ENCODE measurements at places on chromosomes 2 and 18.

GRCh38 chr2:62084801-62085200 is 111.1 kb upstream of the B3GNT2 start:
- H3K36me3 ChIP-seq: no peaks in the 10 kb centered on the region
- H3K4me1 ChIP-seq: peaks cover 15% of the 10 kb centered on the region
- H3K4me3 ChIP-seq: no peak overlapping the region
- H3K27ac ChIP-seq: no peak overlapping the region
- no peak for DNase-seq

- peaks cover 1% of the 10 kb centered on the region for H3K4me1 ChIP-seq
- H3K27me3 ChIP-seq: no peaks in the 10 kb centered on the region
- H3K4me3 ChIP-seq: no peak overlapping the region
- peak overlapping the region; percentile 43 for H3K27ac ChIP-seq
- DNase-seq: no peak
Observed at GRCh38 chr2:113762377-113763118, 6.1 kb upstream of the SLC35F5 start.

DNA sequence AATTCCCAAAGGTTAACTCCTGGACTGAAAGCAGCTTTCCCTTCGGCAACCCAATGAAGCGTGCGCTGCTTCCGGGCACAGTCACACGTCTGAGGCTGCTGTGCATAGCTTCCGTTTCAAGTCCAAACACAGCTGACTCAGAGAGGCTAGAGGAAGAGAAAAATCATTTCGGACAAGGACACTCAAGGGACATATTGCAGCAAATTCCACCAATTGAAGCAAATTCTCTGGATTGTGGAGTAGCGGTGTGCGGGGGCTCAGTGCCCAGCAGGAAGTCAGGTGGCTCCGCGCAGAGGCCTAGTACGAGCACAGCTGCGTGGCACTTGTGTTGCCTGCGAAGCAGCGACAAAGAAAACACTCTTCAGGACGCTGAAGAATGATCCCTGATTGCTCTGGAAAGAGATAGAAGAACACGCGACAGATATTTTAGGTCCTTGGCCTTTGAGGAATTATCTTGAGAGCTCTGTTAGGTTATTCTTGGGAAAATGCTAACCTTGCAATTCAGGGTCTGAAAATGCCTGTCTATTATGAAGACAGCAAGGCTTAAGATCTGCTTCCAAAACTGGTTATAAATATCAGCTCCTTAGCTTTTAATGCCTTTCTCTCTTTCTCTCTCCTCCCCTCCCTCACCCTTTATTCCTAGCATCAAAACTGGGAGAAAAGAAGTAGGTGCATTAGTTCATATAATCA is 352.6 kb upstream of the DLGAP1 start:
- H3K27ac ChIP-seq: peak overlapping the region; percentile 91
- DNase-seq: no peak
- no peaks in the 10 kb centered on the region for H3K27me3 ChIP-seq
- peak overlapping the region; percentile 55 for H3K4me3 ChIP-seq
- no peaks in the 10 kb centered on the region for H3K36me3 ChIP-seq

DNA sequence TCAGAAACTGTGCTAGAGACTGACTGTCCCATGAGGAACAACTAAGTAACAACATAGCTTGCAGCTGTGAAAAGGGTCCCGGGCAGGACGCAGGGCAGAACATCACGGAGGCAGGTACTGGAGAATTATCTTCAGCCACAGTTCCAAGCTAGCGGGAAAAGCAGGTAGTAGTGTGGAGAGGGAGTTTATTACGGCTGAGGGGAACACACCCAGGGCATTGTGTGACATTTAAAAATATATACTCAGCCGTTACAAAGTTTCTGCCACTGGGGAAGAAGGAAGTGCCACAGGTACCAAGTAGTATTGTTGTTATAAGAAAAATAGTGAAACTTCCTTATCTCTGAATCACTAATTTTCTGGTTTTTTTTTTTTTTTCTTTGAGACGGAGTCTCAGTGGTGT is 179.6 kb downstream of the LAMA1 start:
- H3K36me3 ChIP-seq: no peaks in the 10 kb centered on the region
- no peak overlapping the region for H3K27ac ChIP-seq
- H3K27me3 ChIP-seq: no peaks in the 10 kb centered on the region

- no peaks in the 10 kb centered on the region for H3K27me3 ChIP-seq
- no peak overlapping the region for H3K27ac ChIP-seq
- no peaks in the 10 kb centered on the region for H3K4me1 ChIP-seq
- H3K4me3 ChIP-seq: no peak overlapping the region
Observed at GRCh38 chr2:88131201-88131998, 3.5 kb upstream of the FABP1 start.

DNA sequence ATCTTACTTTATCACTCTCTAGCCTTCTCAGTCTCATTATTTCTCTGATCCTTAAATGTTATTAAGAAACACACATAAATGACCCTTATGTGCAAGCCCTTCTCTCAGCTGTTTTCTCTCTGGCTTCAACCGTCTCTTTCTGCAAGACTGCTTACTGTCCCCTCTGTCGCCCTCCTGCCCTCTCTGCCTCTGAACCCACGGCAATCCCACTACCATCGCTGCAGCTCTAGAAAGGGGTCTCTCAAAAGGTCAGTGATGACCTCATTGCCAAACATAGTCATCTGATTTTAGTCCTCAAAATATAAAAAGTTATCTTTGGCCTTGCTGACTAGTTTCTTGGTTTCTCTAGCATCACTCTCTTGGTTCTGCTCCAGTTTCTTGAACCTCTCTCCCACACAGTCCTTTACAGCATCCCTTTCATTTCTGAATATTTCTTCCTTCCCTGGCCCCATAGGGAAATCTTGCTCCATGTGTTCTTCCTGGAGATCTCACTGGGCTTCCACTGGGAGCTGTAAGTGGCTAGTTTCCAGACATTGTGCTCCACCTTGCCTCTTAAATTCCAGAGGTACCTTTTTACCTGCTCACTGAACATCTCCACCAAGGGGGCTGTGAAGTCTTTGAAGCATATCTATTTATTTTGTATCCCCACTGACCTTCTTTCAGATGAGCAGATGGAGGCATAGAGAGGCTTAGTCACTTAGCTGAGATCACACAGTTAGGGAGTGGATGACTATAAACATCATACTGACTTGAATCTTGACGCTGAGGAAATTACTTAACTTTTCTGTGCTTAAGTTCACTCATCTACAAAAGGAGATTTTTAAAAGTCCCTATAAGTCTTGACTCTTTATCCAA is 96.2 kb downstream of the PDE1A start:
- H3K4me1 ChIP-seq: peaks cover 7% of the 10 kb centered on the region
- no peak overlapping the region for H3K4me3 ChIP-seq
- no peaks in the 10 kb centered on the region for H3K27me3 ChIP-seq
- DNase-seq: no peak

DNA sequence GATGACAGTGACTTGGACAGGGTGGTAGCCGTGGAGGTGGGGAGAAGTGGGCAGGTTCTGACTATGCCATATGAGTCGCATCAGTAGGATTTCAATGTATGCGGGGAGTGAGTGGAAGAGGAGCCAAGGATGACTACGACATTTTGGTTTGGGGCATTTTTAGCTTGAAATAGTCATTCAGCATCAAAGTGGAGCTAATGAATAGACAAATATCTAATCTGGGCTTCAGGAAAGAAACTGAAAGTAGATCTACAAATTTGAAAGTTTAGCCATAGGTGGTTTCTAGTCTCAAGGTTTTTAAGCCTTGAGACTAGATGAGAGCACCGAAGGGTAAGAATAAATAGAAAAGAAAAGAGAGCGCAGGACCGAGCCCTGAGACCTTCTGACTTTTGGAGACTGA is 58.3 kb downstream of the FEZ2 start:
- no peak for DNase-seq
- no peak overlapping the region for H3K4me3 ChIP-seq
- no peaks in the 10 kb centered on the region for H3K4me1 ChIP-seq

GRCh38 chr2:150643114-150643725 is 155.8 kb upstream of the RND3 start:
- peaks cover 28% of the 10 kb centered on the region for H3K4me1 ChIP-seq
- no peak for DNase-seq
- no peaks in the 10 kb centered on the region for H3K36me3 ChIP-seq
- no peak overlapping the region for H3K27ac ChIP-seq
- no peak overlapping the region for H3K4me3 ChIP-seq

GRCh38 chr2:122193622-122194021 is 438.2 kb downstream of the TSN start:
- no peaks in the 10 kb centered on the region for H3K36me3 ChIP-seq
- no peak for DNase-seq
- H3K27me3 ChIP-seq: no peaks in the 10 kb centered on the region
- H3K27ac ChIP-seq: no peak overlapping the region
- H3K4me3 ChIP-seq: no peak overlapping the region

DNA sequence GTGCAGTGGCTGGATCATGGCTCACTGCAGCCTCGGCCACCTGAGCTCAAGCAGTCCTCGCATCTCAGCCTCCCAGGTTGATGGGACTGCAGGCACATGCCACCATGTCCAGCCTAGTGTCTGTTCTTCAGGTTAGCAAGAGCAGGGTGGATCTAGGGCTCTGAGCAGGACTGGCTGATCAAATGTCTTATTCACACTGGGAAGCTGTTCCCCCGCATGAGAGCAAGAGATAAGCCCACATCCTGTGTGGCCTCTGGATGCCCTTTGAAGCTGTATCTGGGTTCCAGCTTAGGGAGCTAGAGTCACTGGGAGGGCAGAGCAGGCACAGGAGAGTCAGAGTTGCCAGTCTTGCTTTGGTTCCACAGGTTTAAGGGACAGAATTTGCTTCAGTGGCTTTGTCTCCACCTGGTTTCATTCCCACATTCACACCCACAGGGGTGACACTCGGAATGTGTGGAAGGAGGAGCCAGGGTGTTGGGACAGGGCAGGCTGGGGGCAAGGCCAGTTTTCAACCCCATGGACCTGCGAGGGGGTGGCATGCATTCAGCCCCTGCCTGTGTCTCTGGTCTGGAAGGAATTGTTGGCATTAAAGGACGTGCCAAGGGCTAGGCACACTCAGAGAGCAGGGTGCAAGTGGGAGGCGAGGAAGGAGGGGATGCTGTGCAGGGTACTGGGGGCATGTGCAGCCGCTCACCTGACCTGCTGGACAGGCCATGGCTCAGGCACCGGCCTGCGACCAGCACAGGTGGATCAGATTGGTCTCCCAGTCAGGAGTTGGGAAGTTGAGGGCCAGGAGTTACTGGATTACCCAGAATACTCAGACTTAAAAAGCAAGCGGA is 24.5 kb downstream of the PTPN18 start:
- no peak for DNase-seq
- no peaks in the 10 kb centered on the region for H3K4me1 ChIP-seq
- H3K27ac ChIP-seq: no peak overlapping the region

- H3K4me1 ChIP-seq: peaks cover 39% of the 10 kb centered on the region
- no peaks in the 10 kb centered on the region for H3K27me3 ChIP-seq
- DNase-seq: no peak
- H3K4me3 ChIP-seq: peak overlapping the region; percentile 95
- peak overlapping the region; percentile 89 for H3K27ac ChIP-seq
Observed at GRCh38 chr2:96264656-96265348, 995 bp downstream of the TMEM127 start.

DNA sequence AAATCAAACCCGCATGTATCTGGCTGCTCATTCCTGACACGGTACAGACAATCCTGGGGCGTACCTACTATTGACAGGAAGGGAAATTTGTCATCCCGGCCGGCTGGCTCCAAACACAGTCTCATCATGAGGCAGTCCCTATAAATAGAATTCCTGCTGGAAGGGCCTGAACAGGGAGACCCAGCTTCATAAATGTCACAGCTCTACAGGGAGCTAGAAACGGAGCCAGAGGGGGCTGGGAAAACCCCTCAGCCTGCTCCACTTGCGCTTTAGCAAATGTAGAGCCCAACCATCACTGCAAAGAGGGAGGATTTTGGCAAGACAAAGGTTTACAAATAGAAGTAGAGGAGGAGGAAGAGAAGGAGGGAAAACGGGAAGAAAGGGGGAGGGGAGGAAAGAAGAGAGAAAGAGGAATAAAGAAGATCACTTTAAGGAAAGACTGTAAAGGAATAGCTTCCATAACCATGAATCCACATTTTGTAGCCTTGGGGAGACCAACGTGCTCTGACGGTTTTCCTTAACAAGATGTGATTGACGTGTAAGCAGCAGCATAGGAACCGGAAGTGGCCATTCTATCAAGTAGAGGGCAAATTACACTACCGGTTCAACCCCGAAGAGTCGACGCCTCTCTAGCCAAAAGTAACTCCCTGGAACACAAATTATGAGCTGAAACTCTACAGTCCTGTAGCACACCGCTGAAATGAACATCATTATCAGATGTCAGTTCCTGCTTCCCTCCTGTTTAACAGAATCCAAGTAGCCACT is 56.8 kb upstream of the TTN start:
- H3K27ac ChIP-seq: peak overlapping the region; percentile 87
- no peaks in the 10 kb centered on the region for H3K36me3 ChIP-seq
- no peaks in the 10 kb centered on the region for H3K27me3 ChIP-seq
- H3K4me1 ChIP-seq: peaks cover 69% of the 10 kb centered on the region
- DNase-seq: peak; percentile 18
- peak overlapping the region; percentile 47 for H3K4me3 ChIP-seq

GRCh38 chr2:71455741-71456569 is 2.6 kb downstream of the DYSF start:
- no peaks in the 10 kb centered on the region for H3K27me3 ChIP-seq
- peaks cover 22% of the 10 kb centered on the region for H3K4me1 ChIP-seq
- DNase-seq: no peak
- no peak overlapping the region for H3K4me3 ChIP-seq
- H3K36me3 ChIP-seq: no peaks in the 10 kb centered on the region

GRCh38 chr2:156841321-156841720 is 405.1 kb downstream of the GPD2 start:
- no peak overlapping the region for H3K27ac ChIP-seq
- H3K4me3 ChIP-seq: no peak overlapping the region
- H3K27me3 ChIP-seq: no peaks in the 10 kb centered on the region
- H3K36me3 ChIP-seq: no peaks in the 10 kb centered on the region

DNA sequence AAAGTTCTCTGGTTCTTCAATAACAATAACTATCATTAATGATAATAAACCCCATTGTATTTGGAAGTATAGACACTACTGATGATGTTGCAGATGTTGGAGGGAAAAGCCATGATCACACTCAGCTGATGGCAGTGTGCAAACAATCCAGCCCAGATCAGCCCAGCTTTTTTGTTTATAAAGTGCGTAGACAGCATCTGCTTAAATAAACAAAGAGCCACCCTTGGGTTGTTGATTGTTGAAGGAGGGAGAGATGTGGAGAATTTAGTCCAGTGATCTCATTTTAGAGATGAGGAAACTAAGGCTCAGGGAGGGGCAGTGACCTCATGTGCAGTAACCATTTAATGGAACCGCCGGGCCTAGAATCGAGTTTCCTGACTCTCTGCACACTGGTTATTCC is 56.0 kb upstream of the MEX3C start:
- H3K4me3 ChIP-seq: no peak overlapping the region
- H3K27ac ChIP-seq: no peak overlapping the region
- no peaks in the 10 kb centered on the region for H3K4me1 ChIP-seq
- no peaks in the 10 kb centered on the region for H3K36me3 ChIP-seq
- DNase-seq: no peak
- no peaks in the 10 kb centered on the region for H3K27me3 ChIP-seq

GRCh38 chr2:12949406-12949805 is 232.7 kb downstream of the TRIB2 start:
- H3K4me1 ChIP-seq: no peaks in the 10 kb centered on the region
- H3K27me3 ChIP-seq: no peaks in the 10 kb centered on the region
- no peak for DNase-seq
- H3K27ac ChIP-seq: no peak overlapping the region

GRCh38 chr2:5365871-5366461 is 326.2 kb upstream of the SOX11 start:
- no peak overlapping the region for H3K27ac ChIP-seq
- no peak overlapping the region for H3K4me3 ChIP-seq
- DNase-seq: no peak

All from thoracic aorta (tissue), 2 donors.